NCI-H1048 (cell line): ENCODE measurements at places on chromosomes 6 and 20.

DNA sequence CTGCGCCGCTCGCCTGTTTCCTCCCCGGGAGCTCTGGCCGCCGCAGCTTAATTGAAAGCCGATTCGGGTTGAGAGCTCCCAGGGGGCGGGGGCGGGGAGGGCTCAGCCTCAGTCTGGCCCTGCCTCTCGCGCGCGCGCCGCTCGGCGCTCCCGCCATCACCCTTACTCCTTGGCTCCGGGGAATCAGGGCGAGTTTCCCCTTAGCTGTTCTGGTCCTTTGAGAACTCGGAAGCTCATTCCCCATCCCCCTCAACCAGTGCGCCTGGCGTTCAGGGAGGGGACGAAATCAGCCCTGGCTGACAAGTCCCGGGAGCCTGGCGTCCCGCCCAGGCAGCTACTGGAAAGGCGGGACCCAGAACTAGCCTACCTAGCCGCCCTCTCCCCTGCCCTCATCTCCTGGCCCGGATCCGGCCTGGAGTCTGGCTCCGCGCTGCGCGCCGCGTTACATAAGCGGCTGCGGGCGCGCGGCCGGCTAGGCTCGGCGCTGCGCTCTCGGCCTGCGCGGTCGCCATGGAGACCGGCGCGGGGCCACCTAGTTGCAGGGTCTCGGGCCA lies 2.8 kb downstream of the SLC12A5 start:
- DNase-seq = no peak

GRCh38 chr6:122758927-122759334 lies 20.6 kb upstream of the FABP7 start:
- peak; percentile 53 for DNase-seq

GRCh38 chr20:21303872-21304586 lies 898 bp downstream of the XRN2 start:
- no peak for DNase-seq

- no peak for DNase-seq
Measured at GRCh38 chr6:94668876-94669275, 908.5 kb upstream of the MANEA start.

DNA sequence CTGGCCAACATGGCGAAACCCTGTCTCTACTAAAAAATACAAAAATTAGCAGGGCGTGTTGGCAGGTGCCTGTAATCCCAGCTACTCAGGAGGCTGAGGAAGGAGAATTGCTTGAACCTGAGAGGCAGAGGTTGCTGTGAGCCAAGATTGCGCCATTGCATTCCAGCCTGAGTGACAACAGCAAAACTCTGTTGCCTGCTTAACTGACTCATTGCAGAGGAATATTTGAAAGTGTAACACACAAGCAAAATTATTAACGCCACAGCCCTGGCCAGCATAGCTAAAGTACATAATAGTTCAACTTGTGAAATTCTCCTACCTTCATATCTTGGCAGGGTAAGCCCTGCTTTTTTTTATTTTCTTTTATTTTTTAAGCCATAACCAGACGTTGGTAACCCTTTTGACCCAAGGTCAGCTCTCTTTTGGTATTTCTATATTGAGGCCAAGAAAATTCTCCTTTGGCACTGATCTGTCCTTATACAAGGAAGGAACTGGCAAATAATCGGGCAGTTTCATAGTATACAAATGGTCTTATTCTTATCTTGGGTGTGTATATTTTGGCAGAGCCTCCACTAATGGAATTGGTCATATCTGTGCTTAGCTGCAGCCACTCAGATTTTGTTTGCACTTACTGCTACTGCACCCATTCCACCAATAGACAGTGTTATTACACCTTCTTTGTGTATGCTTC lies 4.0 kb upstream of the ADGRF5 start:
- DNase-seq = no peak

DNA sequence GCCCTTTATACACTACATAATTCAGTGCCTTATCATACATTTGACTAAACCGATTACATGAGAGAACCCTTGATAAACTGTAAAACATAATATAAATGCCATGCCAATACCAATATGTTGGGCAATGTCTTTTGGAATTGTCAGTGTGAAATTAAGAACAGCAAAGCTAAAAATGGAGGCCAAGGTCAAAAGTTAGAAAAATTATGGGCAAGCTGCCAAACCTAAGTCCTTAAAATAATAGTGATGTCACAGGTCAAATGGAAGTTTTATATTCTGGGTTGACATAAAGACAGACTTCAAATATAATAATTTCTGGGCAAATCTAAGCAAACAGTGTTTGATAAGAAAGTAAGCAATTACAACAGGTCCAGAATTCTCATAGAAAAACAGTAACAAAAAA lies 696.7 kb downstream of the RNF144B start:
- no peak for DNase-seq

DNA sequence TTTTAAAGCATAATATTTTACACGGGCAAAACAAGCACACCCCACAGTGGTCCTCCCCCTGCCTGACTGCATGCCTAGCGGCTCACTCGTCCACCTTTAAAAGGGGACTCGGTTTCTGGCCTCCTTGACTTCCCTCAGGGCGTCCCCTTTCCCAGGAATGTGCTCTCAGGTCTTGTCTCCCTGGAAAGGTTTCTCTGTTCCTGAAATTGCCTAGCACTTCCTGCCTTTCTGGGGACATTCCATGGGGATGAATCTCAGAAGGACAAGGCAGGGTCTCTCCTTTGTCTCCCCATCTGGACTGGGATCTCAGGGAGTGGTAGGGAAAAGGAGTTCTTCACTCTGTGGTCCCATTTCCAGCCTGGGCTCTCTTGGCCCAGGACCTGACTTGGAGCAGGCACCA lies 4.9 kb downstream of the TCF15 start:
- DNase-seq = no peak

DNA sequence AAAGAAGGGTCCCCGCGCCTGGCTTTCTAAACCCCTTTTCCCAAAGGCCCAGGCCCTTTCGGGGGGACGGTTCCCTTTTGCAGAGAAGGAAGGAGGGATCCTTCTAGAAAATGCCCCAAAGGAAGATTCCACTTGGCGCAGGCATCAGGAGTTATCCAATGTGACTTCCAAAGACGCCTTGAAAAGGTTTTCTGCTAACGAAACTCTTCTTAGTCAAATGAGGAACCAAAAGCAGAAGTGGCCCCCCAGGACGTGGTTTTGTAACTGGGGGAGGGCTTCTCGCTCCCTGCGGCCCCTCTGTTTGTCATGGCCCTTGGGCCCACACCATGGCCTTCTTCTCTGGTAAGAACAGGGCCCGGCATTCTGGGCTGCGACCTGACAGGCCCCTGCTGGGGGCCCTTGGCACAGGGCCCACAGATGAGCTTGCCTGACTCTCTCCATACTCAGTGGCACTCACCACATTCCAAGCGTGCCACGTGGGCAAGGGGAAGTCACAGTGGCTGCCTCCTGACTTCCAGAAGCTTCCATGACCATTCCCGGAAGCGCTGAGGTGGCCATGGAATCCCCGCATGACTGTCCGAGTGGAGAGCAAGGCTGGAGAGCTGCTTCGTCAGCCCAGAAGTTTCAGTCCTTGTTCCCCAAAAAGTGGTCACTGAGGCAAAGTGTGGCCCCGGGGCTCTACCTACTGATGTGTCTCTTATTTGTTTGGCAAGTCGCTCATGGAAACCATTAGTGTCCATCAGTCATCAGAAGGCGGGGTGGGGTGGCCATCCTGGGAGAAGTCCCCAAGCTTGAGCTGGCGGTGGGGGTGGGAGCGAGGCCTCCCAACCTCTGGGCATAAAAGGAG lies 834 bp upstream of the CTSZ start:
- no peak for DNase-seq

DNA sequence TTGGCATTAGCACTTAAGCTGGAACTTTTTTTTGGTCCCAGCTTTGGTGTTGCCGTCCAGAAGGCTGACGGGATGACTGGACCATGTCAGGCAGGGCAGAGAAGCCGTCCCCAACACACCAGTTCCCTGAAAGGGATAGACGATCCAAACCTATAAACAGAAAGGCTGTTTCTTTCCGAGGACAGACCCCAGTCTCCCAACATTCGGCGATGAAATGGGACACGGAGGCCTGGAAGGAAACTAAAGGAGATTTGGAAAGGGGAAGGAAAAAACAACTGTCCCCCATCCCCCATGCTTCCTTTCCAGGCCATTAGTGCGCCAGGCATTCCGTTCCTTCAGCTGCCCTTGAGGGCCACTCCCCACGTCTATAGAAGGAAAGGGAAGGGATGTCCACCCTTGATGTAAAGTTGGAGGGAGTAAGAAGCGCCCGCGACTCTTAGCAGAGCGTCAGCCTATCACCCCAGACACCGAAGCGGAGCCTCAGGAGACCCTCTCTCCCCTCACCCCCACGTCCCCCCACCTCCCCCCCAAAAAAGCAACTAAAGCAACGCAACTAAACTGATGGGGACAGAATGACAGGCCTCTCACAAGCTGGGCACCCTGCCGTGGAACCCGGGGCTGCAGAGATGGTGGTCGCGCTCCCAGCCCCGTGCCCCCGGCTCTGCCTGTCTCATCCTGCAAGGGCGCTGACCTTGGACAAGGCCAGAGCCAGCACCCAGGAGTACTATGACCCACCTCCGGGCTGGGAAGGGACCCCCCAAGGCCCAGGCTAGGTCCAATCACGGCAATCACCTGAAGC lies 638 bp downstream of the BLCAP start:
- no peak for DNase-seq

- DNase-seq = no peak
Measured at GRCh38 chr6:137146206-137146605, 27.2 kb downstream of the IL22RA2 start.
